Activated naive CD4-positive, alpha-beta T cell treated with Interleukin-2 at 50 U/mL for 16 hours (primary cell): ENCODE measurements at places on chromosomes 2 and 18.

- no peak for DNase-seq
These were observed 97.5 kb upstream of the LDLRAD4 start for GRCh38 chr18:13120983-13121441.

GRCh38 chr2:195477248-195477995 is 179.6 kb upstream of the SLC39A10 start:
- DNase-seq: no peak

GRCh38 chr18:31061945-31062344 is 19.4 kb upstream of the DSC3 start:
- no peak for DNase-seq

DNA sequence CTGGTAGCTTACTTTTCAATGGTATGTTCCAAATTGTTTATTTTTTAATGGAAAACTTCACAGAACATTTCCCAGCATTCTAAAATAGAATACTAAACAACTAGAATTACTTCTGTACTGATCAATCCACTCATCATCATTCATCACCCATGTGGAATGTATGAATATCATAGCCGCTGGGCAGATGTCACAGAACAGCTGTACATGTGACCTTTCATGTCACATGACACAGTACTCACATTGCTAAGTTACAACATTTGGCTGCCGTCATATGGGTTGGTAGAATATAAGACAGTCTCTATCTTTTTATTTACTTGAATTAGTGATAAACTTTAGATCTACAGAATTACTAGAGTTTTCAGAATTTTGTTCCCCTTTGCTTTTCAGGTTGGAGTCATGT is 387.6 kb downstream of the ZEB2 start:
- no peak for DNase-seq

- DNase-seq: no peak
These were observed 220.1 kb upstream of the DPP10 start for GRCh38 chr2:114222344-114222743.
